ENCODE measurements at places on chromosomes 3 and 15.

DNA sequence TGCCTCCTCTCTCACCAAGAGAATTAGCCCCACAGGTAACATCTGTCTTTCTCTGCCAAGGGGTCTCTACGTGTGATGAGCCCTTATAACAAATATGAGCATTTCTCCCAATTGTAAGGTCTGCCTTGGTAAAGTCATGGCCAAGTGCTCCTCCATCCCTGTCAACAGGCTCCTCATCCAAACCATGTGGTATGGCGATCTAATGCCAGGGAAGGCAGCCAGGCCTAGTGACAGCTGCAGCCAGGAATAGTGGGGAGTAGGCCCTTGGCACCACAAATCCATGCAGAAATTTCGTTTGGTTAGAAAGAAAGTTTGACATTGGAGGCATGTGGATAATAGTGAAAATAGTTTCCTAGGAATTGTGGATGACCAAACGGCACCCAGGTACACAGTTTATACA is 4.7 kb upstream of the LRTM1 start:
- no peak for DNase-seq

DNA sequence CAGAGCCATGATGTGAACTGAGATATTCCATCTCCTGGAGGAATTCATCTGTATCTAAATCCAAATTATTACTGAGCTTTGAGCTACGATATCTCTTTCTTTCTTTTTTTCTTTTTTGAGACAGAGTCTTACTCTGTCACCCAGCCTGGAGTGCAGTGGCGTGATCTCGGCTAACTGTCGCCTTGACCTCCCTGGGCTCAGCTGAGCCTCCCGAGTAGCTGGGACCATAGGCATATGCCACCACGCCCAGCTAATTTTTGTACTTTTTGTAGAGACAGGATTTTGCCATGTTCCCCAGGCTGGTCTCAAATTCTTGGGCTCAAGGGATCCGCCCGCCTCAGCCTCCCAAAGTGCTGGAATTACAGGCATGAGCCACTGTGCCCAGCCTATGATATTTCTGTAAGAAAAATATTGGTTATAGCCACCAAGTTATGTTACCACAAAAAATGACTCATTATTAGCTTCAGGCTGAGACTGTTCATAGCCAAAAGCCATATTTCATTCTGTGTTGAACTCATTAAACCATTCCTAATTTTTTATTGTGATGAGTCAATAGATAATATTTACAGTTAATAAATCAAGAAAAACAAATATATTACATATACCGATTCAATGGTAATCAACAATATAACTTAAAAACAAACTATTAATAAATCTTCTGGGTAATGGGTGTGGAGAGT is 27.1 kb upstream of the SLC30A4 start:
- no peak for DNase-seq

GRCh38 chr3:32313723-32314473 is 75.4 kb downstream of the CMTM8 start:
- no peak for DNase-seq

- no peak for DNase-seq
Observed at GRCh38 chr15:72141171-72142084, 23.2 kb downstream of the SENP8 start.

GRCh38 chr3:122962149-122962548 is 65.4 kb downstream of the SEMA5B start:
- DNase-seq: no peak

DNA sequence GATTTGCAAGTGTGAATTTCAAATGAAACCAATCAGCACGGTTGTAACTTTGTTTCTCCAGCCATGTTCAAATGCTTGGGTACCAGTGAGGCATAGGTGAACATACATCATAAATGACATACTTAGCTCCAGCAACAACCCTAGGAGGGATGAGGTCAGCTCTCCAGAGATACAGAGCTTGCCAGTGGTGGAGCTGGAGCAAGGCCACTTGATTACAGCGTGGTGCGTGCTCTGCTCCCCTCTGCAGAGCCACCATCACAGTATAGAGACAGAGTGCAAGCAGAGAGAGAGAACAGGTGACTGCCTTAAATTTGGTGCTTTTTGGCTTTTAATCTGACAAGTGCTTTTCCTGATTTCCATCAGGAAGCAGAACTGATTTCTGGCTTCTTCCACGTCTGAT is 275.1 kb downstream of the PDZRN3 start:
- DNase-seq: no peak

DNA sequence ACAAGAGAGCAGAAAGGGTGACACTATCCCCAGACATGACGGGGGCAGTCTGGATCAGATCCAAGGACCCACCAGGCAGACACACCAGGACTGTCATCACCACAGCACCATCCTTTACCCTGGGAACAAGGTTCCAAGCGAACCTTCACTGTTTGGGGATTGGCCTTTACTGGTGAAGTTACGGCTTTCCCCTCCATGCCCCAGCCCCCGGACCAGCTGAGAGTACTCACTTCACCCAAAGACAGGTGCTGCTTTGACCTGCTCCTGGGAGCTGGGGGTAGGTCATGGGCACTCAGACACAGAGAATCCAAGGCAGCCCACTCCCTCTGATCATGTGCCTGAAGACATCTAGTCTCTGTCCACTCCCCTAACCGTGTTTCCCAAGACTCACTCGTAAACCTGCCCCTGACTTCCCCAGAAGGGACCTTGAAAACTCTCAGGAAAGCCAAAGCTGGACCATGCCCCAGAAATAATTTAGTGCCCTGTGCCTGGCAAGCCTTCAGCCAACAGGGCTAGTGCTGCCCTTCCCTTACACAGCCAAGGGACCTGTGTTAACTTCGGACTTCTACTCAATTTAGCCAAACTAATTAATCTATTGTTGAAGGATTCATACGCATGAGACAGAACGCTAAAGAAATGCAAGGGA is 2.8 kb downstream of the RRP9 start:
- no peak for DNase-seq

DNA sequence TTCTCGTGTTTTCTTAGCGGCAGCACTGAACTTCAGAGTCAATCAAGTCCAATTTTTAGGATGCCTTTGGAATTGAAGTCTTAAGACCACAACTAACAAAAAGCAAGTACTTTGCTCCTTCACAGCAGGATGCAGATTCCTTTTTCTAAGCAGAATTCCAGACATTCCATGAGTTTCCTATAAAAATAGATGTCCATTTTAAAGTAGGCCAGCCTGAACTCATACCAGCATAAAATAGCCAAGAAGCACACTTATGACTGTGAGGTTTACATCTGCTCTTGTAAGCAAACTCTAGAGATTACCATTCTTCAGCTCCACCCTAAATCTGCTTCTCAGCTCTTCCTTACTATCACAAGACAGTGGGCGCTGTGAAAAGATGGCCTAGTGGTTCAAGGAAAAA is 85.8 kb downstream of the THBS1 start:
- no peak for DNase-seq

- DNase-seq: no peak
Observed at GRCh38 chr3:65856907-65857306, 181.8 kb downstream of the MAGI1 start.

- peak; percentile 37 for DNase-seq
Observed at GRCh38 chr3:183536238-183536880, 19.1 kb downstream of the KLHL6 start.

GRCh38 chr3:3615533-3615932 is 183.7 kb upstream of the LRRN1 start:
- DNase-seq: no peak

DNA sequence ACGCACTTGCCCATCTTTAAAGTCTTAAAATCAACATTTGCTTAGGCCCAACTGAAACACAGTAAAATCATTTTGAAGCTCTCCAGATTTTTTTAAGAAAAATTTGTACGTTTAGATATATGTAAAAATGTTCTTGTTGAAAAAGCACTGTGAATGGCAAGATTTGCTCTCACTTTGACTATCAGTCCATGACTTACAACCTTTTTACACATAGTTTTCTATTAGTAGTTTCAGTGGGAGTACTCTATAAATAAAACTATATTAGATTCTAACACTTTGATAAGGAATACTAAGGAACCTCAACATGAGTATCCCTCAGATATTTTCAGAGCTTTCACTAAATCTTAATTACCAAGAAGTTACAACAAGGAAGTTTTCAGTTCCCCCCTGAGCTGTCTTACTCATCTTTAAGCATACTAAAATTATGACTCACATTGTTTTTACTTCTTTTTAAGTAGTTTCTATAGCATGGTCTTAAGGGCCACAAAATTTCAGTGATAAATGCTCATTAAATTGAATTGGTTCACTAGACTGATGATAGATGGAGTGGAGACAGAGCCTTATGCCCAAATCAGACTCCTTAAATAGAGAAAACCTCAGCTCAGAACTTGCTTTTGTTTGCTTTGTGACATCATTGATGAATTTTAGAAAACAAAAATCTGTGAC is 31.6 kb upstream of the RAP2B start:
- no peak for DNase-seq

- no peak for DNase-seq
Observed at GRCh38 chr15:93491291-93491690, 402.3 kb upstream of the RGMA start.

GRCh38 chr3:188407158-188407880 is 253.4 kb downstream of the LPP start:
- DNase-seq: no peak

- DNase-seq: no peak
Observed at GRCh38 chr3:60206206-60206605, 1045.0 kb downstream of the FHIT start.

DNA sequence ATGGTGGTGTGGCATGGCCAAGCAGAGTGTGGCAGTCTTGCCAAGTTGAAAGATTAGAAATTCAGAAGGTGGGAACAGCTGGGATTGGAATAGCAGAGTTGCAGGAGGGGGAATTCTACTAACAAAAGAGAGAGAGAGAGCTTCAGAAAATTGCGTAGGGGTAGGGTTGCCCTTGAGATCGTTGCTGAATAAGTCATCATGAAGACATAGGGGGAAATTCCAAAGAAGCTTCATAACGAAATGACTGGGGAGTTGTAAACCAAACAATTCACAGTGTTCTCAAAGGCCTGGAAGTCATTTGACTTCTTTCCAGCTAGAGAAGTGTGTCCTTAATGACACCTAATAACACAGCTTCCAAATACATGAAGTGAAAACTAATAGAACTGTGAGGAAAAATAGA is 26.3 kb upstream of the TIPARP start:
- no peak for DNase-seq

DNA sequence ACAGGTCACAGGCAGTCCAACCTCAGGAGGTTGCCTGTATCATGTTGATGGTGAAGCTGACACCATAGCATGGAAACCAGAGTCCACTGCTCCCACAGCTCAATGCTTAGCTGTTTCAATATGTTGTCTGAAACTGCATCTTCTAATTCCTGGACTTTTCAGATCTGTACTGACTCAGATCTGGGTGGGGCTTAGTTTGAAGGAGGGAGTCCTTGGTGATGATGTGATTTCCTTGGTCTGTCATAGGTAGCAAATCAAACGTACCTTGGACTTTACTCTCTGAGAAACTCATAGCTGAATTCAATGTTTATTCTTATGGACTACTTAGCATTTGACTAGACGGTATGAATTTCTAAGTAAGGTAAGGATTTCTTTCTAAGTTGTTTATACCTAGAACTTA is at the start of gene HHLA2:
HHLA2 (plus strand) TSS at position 310 of the 400 bp plus-strand sequence. CDS start 55,266 bp downstream, outside the sequence.
- no peak for DNase-seq

DNA sequence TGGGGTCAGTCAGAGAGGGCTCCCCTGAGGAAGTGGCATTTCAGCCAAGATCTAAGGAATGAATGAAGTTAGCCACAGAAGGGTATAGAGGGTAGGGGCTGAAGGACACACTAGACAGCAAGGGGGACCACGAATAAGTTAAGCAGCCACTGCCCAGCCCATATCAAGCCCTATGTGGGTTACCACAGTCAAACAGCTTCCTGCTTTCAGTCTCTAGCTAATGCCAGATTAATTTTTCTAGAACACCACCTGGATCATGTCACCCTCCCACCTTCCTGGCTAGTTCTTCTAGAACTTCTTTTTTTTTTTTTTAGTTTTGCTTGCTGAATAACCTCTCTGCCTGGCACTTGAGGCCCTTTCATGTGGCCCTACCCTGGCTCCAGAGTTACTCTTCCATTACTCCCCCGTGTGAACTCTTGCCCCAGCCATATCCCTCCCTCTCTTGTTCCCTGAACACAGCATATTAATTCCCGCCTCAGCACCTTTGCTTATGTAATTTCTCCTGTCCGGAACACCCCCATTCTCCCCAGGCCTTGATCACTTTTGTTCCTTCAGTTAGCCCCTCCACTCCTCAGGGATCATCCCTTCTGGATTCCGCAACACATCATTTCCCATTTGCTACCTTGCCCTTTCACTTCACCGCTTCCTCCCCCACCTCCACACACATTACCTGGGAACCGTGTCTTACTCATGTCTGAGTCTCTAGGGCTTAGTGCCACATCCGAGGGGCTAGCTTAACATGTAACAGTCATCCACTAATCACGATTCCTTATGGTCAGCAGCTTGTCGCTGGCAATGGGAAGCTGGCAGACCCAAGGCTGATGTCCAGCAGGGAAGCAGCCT is 20.6 kb upstream of the BNC1 start:
- no peak for DNase-seq

- DNase-seq: no peak
Observed at GRCh38 chr3:115086344-115086743, 60.7 kb downstream of the ZBTB20 start.

DNA sequence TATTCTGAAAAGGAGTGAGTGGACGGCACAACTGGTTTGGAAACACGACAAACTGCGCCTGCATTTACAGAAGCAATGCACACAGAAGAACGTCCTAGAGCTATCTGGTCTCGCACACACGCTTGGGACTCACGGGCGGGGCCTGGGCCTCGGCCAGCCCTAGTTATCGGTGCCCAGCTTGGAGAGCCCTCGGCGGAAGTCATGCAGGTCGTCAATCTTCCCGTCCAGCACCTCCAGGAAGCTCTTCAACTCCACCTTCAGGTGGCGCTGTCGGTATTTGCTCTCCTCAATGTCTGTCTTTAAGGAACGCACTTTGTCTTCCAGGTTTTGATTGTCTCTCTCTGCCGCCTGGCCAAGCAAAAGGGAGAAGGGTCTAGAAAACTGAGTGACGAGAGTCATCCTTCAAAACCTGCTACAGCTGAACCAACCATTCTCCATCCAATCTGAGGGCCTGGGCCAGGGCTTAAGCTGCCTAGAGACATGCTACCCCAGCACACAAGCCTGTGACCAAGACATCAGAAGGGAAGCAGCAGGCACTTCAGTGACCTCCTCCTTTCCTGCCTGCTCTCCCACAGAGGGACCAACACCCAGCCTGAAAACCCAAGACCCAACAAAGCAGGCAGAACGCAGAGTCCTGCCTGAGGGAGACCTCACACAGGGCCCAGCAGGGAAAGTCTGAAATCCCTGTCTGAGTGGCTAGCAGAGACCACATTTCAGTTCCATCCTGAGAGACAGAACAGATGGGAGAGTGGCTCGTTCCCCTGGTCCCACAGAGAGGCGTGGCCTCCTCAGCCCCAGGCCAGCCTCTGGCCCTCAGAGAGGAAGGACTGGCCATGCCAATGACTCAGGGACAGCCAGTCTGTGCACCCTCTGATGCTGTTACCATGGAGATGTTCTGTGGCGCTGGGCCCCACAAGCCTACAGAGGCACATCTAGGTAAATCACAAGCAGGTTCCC is 40.4 kb downstream of the WHAMM start:
- DNase-seq: peak; percentile 33

DNA sequence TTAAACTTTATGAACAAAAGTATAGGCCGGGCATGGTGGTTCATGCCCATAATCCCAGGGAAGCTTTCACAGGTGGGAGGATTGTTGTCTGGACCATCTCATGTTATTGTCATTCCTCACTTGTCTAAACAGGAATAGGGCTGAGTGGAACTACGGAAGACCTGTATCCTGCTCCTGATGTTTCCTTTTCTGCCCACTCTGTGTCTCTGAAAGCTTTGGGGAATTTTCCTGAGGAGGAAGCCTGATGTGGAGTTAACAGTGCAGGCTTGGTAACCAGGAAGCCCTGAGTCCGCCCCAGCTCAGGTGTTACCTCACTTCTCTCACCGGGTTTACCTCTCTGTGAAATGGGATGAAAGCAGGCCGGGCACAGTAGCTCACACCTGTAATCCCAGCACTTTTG is 2.0 kb upstream of the SS18L2 start:
- DNase-seq: no peak

- DNase-seq: no peak
Observed at GRCh38 chr3:99927671-99928457, 110.2 kb downstream of the CMSS1 start.
